H1 (cell line): ENCODE measurements at places on chromosomes 1 and 21. TPM values are rescaled to one million over a fixed set of nuclear protein-coding genes. Genes with fewer than 3 reads are reported as not detected.

GRCh38 chr1:11990303-11991032 is 10.2 kb downstream of the MFN2 start:
- no peak for DNase-seq

VHLL gene
- not detected in 2 replicates for total RNA-seq

DNA sequence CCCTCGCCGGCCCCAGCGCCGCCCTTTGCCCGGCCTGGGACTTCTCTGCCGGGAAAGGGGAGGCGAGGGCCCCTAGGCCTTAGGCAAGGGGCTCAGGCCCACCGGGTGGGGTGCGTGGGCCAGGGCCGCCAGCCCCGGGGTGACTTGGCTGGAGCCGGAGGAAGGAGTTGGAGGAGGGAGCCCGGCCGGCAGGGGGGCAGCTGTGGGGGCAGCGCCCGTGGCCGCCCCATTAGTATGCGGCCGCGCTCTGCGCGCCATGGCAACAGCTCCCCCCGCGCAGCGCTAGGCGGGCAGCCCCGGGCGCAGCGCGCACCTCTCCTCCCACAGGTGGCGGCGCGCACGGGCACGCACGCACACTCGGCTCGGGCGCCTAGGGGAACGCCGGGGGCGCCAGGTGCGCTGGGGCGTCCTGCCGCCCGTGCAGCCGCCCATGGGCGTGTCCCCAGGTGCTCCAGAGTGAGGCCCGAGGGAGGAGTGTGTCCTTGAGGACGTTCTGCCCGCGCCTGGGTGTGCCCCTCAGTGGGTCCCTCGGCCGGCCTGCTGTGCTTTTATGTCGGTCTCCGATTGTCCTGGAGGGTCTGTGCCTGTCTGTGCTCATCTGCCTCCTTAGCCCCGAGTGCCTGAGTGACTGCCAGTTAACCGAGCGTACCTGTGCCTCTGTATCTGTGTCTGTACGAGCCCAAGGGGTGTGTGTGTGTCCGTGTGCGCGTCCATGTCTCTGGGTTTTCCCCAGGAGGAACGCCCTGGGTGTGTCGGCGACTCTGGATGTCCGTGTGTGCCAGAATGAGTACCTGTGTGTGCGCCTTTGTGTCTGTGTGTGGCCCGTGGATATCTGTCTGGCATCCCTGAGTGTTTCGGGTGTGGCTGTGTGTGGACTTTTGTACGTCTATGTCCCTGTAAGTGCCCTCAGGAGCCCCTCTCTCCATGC is 38.2 kb upstream of the WASF2 start:
- DNase-seq, result peak; percentile 82

SYTL1 gene
- total RNA-seq, result 6.4 and 8.8 TPM in 2 replicates

GRCh38 chr1:69702085-69702484 is 134.4 kb downstream of the LRRC7 start:
- no peak for DNase-seq

DNA sequence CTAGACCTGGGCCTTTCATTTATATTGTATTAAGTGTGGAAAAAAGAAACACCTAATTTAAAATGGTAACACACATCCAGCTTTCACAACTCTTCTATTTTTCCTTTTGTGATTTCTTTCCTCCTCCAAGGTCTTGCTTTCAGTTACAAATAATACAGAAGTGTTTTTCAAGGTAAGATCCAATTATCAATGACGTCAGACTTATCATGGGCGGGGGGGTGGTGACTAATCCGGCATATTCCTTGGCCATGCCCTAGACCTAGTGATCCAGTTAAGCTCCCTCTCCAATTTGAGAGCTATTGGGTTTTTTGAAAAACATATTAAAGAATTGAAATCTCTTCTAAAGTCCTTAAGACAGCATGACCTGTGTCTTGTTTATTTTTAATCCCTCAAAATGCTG is 669.9 kb upstream of the NR5A2 start:
- DNase-seq, result no peak

- DNase-seq, result no peak
Observed at GRCh38 chr1:39501666-39502065, 10.2 kb downstream of the BMP8A start.

- no peak for DNase-seq
Observed at GRCh38 chr1:6035303-6035702, 10.4 kb upstream of the KCNAB2 start.

GRCh38 chr1:155982106-155982505 is 3.8 kb upstream of the ARHGEF2 start:
- no peak for DNase-seq

- no peak for DNase-seq
Observed at GRCh38 chr21:39173716-39174680, 9.3 kb downstream of the PSMG1 start.

DNA sequence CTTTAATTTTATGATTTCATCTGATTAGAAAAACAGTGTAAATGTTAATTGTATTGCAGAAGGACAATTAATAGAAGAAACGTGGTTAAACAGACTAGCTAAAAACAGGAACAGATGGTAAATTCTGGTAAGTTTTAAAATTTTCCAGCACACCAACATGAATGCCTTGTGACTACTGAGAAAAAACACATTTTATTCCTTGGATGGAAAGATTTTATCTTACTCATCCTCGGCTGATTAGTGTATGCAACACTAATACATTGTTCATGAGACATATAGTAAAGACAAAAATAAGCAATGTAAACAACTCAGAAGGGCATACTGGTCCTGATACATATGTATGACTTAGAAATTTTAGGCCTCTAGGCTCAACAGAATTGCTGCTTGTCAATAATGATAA is 4.9 kb upstream of the AK5 start:
- no peak for DNase-seq

- no peak for DNase-seq
Observed at GRCh38 chr1:9240914-9241820, 6.6 kb downstream of the H6PD start.

NAXE gene
- total RNA-seq, result 73.1 and 75.4 TPM in 2 replicates

- DNase-seq, result peak; percentile 86
Observed at GRCh38 chr1:190084552-190084951, 393.1 kb downstream of the BRINP3 start.

GRCh38 chr1:117237726-117238381 is 27.1 kb upstream of the VTCN1 start:
- DNase-seq, result no peak

GRCh38 chr21:35297665-35298064 is 248.6 kb upstream of the RUNX1 start:
- DNase-seq, result no peak

DNA sequence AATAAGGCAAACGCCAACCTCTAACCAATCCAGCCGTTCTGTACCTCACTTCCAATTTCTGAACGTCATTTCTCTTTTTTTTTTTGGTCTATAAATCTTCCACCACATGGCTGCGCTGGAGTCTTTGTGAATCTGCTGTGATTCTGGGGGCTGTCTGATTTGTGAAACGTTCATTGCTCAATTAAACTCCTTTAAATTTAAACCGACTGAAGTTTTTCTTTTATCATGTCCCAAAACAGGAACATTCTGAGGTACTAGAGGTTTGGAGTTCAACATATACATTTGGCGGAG is 65.5 kb upstream of the BACH1 start:
- no peak for DNase-seq

- DNase-seq, result no peak
Observed at GRCh38 chr21:42739061-42739931, 85.9 kb downstream of the PDE9A start.

- DNase-seq, result no peak
Observed at GRCh38 chr1:61131716-61132115, 49.4 kb downstream of the NFIA start.

FTCD gene
- total RNA-seq, result 3.3 and 6.0 TPM in 2 replicates

DNA sequence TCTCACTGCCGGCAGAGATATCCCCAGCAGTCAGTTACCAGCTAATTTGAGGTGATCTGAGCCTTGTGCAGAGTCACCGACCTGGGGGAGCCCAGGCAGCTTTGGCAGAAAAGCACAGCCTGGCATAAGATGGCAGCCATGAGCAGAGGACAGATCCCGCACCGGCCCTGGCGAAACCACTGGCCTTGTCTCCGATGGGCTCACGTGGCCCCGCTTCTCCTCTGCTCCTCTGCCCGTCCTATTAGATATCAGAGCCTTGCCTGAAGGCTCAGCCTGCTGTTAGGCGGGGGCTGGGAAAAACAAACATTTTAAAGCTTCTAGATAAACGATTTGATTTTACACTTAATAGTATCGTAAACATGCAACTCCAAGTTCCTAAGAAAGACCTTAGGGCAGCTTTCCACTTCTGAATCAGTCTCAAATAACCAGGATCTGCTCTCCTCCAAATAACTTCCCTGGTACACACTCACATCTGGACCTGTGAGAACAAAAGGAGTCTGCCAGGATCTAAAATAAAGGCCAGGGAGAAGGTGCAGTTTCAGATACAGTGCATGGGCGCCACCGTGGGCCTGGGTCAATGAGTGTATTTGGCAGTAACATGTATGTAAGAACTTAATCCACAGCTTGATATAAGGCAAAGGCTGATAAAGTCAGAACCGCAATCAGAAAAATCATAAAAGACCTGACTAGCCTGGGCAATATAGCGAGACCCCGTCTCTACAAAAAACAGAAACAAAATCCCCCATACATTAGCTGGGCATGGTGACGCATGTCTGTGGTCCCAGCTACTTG is 10.0 kb downstream of the EDARADD start:
- no peak for DNase-seq

DNA sequence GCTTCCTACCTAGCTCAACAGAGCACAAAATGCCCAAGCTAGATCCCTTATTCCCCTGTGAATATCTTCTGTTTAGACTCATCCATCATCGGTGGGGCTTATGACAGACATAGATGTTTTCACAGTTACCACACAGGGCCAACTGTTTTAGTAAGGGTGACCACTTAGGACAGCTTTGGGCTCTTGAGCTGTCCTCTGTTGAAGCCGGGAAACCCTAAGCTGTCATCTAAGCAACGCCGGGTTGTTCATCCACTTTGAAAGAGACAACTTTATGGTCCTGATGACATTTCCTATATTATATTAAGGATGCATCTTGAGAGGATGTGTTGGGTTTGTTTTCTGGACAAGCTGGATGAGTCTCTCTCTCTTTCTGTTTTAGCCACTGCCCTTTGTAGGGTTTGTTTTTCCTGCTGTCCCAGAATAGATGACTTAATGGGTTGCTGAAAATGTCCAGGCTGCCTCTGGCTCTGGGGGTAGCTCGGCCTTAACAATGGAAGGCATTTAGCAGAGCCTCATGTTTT is 110.5 kb upstream of the UBE2U start:
- no peak for DNase-seq

C1orf216 gene
- 10.8 and 12.8 TPM in 2 replicates for total RNA-seq

CD48 gene
- total RNA-seq, result not detected in 2 replicates

TDRD5 gene
- total RNA-seq, result 1.3 and 1.4 TPM in 2 replicates

- DNase-seq, result peak; percentile 62
Observed at GRCh38 chr1:21659099-21659923, 9.8 kb downstream of the RAP1GAP start.

HTR6 gene
- total RNA-seq, result 0.69 and 0.76 TPM in 2 replicates

- peak; percentile 95 for DNase-seq
Observed at GRCh38 chr1:204791453-204792353, 79.0 kb upstream of the NFASC start.

DNA sequence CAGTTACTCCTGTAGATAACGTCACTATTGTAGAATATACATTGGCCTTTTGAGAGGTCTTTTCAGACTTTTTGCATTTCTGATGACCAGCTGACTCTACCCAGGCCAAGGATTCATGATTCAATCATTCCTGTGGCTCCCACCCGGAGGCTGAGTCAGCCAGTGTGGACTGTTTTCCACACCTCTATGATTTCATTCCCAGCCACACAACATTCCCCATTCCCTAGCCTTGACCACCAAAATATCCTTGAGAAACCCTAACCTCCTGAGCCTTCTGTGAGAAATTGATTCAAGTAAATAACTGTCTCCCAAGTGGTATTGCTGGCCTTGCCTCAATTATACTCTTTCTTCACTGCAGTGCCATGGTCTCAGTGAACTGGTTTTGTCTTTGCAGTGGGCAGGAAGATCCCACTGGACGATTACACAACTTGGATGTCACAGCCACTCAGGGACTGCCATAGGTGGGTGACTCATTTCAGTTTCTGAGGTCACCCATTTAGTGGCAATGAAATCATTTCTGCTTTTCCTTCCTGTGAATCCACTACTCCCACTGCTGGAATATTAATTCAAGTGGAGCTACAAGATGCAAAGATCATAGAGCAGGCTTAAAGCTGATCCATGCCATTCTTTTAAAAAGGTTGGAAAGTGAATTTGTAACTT is 518.6 kb upstream of the ZP4 start:
- no peak for DNase-seq

SLC30A10 gene
- 0.15 and 0.61 TPM in 2 replicates for total RNA-seq

SNX7 gene
- total RNA-seq, result 20.7 and 23.8 TPM in 2 replicates

DNA sequence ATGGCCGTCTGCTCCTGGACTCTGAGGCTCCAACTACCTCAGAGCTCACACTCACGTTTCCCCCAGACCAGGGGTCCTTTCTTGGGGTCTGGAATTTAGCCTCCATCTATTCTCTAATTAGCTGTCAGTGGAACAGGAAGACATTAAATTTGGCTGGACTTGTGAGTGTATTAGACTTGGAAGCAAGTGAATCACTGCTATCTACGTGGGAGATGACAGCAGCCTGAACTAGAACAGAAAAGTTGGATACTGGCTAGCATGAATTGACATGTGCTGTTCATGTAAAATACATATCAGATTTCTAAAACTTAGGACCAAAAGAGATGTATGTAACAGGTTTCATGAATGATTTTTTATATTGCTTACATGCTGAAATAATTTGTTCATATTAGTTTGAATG is 28.0 kb downstream of the TAF5L start:
- no peak for DNase-seq

GRCh38 chr1:113641396-113641795 is 117.9 kb downstream of the PHTF1 start:
- DNase-seq, result no peak
